K562 (cell line): ENCODE measurements at places on chromosomes 4 and X.

DNA sequence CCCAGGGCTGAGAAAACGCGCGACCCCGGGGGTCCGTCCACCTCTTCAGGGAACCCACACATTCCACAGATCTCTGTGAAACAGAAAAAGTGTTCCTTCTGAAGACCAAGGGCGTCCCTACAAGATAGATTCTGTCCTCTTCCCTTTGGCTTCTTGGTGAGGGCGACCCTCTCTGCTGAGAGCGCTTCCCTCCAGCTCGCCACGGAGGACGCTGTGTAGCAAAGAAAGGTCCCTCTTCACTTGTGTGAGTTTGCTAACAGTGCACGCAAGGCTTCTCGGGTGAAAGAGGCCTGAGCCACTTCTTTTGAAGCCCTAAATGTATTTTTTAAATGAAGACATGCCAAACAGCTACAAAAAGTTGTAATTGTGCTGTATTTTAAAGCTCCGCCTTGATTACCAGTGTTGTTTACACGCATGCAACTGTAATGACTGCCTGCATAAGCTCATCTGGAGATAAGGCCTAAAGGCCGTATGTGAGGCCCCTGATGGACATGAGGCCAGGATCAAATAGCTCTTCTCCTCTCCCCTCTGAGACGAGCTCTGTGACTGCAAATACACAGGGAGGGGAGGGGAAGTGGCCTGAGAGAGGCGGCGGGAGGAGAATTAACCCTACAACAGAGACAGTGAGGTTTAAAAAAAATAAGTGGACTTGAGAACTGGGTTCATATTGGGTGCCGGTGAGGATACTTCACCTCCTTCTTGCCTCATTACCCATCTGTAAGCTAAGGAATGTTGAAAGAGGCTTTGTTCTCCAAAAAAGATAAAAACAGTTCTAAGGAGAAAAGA is 95.5 kb downstream of the SOWAHB start:
- DNase-seq: no peak

- no peak for DNase-seq
Observed at GRCh38 chr4:101262683-101263082, 84.6 kb downstream of the PPP3CA start.

- DNase-seq: no peak
Observed at GRCh38 chr4:122746485-122746965, 14.0 kb downstream of the BBS12 start.

- DNase-seq: no peak
Observed at GRCh38 chr4:4864443-4864939, 5.0 kb downstream of the MSX1 start.

DNA sequence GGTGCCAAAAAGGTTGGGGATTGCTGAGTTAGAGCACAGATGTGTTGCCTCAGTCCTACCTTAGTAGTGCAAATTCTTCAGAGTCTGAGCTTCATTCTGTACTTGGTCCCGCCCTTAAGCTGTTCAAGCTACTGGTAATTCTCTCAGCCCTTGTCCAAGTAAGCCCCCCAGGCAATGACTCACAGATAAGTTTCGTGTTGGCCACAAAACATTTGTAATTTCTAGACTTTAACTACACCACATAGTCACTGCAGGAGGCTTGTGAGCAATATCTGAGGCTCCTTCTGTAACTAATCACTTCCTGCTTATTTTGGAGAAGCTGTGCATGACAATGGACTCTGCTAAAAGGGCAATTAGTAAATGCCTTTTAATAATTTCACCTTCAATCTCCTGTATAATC is 1420.5 kb downstream of the PCDH7 start:
- DNase-seq: no peak

- no peak for DNase-seq
Observed at GRCh38 chr4:27024805-27025204, 164.2 kb downstream of the STIM2 start.

- no peak for DNase-seq
Observed at GRCh38 chrX:38864165-38864564, 62.9 kb downstream of the MID1IP1 start.
